ENCODE measurements at places on chromosomes 5 and 9.

DNA sequence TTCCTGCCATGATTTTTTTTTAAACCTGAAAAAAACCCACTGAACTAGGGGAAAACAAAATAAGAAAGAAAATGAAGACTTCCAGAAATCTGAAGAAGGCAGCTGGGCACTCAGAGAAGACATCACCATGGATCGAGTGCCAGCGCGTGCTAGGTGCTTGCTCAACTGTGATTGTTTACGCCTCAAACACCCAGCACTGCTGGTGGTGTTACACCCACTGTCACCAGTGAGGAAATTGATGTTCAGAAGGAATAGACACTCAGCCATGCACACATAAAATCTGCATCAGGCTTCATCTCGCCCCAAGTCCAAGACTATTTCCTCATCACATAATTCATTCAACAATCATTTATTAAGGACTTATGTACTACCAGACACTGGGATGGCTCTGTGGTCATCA lies 82.1 kb downstream of the HRH2 start:
- no peaks in the 10 kb centered on the region for H3K4me1 ChIP-seq
- DNase-seq, result no peak
- H3K27me3 ChIP-seq, result peaks cover 18% of the 10 kb centered on the region

- H3K27me3 ChIP-seq, result peaks cover 23% of the 10 kb centered on the region
- H3K4me3 ChIP-seq, result no peak overlapping the region
- no peaks in the 10 kb centered on the region for H3K4me1 ChIP-seq
- H3K36me3 ChIP-seq, result no peaks in the 10 kb centered on the region
- DNase-seq, result no peak
Measured at GRCh38 chr9:21174671-21175070, 8.2 kb upstream of the IFNA21 start.

DNA sequence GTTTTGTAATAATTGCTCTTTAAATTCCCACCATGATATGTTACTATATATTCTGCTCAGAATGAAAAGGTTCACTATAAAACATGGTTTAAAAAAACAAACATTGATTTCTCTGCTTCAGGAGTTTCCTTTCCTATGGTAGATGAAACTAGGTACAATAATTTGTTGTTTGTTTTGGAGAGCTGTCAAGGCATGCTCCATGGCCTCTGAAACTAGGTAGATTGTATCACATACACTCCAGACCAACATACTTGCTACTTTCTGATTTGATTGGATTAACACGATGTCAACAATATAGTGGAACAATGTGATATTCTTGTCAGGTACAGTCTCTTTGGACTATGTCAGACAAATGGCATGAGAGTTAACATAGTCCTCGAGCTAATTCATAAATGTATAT lies 452.7 kb upstream of the CDH9 start:
- no peak overlapping the region for H3K27ac ChIP-seq
- H3K27me3 ChIP-seq, result no peaks in the 10 kb centered on the region
- no peaks in the 10 kb centered on the region for H3K36me3 ChIP-seq
- H3K4me1 ChIP-seq, result no peaks in the 10 kb centered on the region
- no peak overlapping the region for H3K4me3 ChIP-seq

DNA sequence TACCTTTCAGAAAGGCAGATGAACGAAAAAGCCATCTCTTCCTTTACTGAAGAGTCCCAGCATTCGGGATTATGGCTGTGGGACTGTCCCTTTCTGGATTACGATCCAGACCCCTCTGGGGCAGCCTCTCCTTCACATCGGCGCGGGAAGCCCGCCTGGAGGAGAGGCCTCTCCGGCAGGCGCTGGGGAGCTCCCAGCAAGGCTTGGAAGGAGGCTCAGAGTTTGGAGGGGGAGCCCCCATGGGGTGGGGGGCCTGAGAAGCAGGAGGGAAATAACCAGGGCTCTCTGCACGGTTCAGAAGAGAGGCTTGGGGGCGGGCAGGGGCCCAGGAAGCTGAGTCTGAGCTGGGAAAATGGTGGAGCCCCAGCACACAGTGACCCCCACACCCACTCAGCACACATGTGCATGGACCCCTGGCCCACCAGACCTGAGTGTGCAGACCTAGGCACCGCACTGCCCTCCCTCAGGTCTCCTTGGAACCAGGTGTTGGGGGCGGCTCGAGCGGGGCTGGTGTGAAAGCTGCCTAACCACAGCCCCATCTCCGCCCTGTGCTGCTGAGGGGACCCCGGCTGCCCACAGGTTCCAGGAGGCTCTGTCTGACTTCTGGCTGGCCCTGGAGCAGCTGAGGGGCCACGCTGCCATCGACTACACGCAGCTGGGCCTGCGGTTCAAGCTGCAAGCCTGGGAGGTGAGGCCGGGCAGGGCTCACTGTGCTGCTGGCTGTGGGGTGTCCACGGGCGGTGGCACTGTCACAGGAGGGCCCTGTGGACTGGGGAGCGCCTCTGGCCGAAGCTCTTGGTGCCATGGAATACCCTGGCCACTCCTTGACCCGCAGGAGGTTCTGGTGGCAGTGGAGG lies 4.5 kb downstream of the NOXA1 start:
- no peaks in the 10 kb centered on the region for H3K4me1 ChIP-seq
- H3K27ac ChIP-seq, result no peak overlapping the region
- no peak for DNase-seq
- no peaks in the 10 kb centered on the region for H3K36me3 ChIP-seq
- no peak overlapping the region for H3K4me3 ChIP-seq
- peaks cover 10% of the 10 kb centered on the region for H3K27me3 ChIP-seq

DNA sequence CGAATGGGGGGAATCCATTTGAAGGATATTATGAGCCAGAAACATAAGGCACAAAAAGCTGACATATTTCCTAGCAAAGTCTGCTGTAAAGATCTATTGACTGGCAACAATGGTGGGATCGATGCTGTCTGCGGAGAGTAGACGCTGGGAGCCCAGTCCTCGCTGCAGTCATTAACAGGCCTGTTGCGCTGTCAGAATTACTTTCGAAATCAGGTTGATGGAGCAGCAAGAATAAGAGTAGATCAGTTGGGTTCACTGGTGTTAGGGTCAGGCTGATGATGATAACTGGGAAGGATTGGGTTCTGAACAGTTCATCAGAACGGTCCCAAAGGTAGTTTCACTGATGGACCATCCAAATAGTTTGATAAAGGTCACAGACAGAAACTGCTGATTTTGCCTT lies 87.1 kb downstream of the MEGF10 start:
- peaks cover 8% of the 10 kb centered on the region for H3K27me3 ChIP-seq
- no peak for DNase-seq
- H3K36me3 ChIP-seq, result no peaks in the 10 kb centered on the region
- no peaks in the 10 kb centered on the region for H3K4me1 ChIP-seq
- H3K4me3 ChIP-seq, result no peak overlapping the region

- no peaks in the 10 kb centered on the region for H3K27me3 ChIP-seq
- no peak for DNase-seq
- no peak overlapping the region for H3K4me3 ChIP-seq
- peaks cover 58% of the 10 kb centered on the region for H3K4me1 ChIP-seq
Measured at GRCh38 chr5:170250810-170251317, 18.1 kb downstream of the C5orf58 start.

DNA sequence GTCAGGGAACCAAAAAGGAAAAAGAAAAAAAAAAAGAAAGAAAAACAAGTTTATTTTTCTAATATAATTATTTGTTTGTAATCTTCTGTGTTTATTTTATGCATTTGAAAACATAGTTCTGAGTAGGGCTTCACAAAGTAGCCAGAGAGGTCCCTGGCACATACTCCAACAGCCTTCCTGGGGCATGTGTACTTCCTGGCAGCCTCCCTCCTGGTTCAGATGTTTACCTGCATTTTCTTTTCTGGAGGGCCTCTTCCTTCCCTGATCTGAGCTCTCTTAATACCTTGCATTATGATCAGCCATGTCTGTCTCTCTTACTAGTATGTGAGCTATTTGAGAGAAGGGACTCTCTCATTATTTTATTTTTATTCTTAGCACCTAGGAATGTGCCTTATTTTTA lies 361.8 kb downstream of the KDM4C start:
- H3K36me3 ChIP-seq, result peaks cover 26% of the 10 kb centered on the region
- H3K4me1 ChIP-seq, result peaks cover 18% of the 10 kb centered on the region
- H3K27me3 ChIP-seq, result no peaks in the 10 kb centered on the region
- H3K4me3 ChIP-seq, result no peak overlapping the region
- H3K27ac ChIP-seq, result no peak overlapping the region
- no peak for DNase-seq

GRCh38 chr9:91852801-91853347 lies 97.2 kb downstream of the ROR2 start:
- no peaks in the 10 kb centered on the region for H3K36me3 ChIP-seq
- peaks cover 9% of the 10 kb centered on the region for H3K27me3 ChIP-seq
- DNase-seq, result no peak
- H3K27ac ChIP-seq, result no peak overlapping the region
- peaks cover 2% of the 10 kb centered on the region for H3K4me1 ChIP-seq

DNA sequence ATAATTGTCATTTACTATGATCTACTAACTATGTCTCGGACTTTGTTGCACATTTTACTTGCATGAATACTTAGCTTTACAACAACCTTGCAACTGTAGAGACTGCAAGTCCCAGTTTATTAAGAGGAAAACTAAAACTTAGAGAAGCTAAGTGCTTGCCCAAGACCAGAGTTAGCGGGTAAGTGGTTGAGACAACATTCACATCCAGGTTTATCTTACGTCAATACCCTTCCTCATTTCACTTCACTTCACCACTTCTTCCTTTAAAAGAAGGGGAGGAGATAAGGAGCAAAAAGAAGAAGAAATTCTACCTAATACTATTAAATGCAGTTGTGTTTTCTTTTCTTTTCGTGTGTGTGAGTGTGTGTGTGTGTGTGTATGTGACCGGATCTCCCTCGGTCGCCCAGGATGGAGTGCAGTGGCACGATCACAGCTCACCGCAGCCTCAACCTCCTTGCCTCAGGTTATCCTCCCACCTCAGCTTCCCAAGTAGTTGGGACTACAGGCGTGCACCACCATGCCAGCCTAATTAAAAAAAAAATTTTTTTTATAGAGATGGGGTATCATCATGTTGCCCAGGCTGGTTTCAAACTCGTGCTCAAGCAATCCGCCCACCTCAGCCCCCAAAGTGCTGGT lies 37.4 kb downstream of the MEGF9 start:
- no peak overlapping the region for H3K27ac ChIP-seq
- DNase-seq, result no peak
- H3K27me3 ChIP-seq, result no peaks in the 10 kb centered on the region
- no peak overlapping the region for H3K4me3 ChIP-seq
- H3K36me3 ChIP-seq, result peaks cover 4% of the 10 kb centered on the region

GRCh38 chr9:93147632-93148031 lies 13.6 kb upstream of the NINJ1 start:
- H3K27me3 ChIP-seq, result no peaks in the 10 kb centered on the region
- H3K27ac ChIP-seq, result no peak overlapping the region
- no peak for DNase-seq
- H3K36me3 ChIP-seq, result peaks cover 11% of the 10 kb centered on the region
- H3K4me3 ChIP-seq, result no peak overlapping the region
- H3K4me1 ChIP-seq, result peaks cover 35% of the 10 kb centered on the region

GRCh38 chr9:110828264-110828663 lies 159.7 kb downstream of the MUSK start:
- DNase-seq, result no peak
- H3K36me3 ChIP-seq, result no peaks in the 10 kb centered on the region
- H3K27me3 ChIP-seq, result no peaks in the 10 kb centered on the region
- H3K4me1 ChIP-seq, result no peaks in the 10 kb centered on the region
- H3K4me3 ChIP-seq, result no peak overlapping the region
- no peak overlapping the region for H3K27ac ChIP-seq

DNA sequence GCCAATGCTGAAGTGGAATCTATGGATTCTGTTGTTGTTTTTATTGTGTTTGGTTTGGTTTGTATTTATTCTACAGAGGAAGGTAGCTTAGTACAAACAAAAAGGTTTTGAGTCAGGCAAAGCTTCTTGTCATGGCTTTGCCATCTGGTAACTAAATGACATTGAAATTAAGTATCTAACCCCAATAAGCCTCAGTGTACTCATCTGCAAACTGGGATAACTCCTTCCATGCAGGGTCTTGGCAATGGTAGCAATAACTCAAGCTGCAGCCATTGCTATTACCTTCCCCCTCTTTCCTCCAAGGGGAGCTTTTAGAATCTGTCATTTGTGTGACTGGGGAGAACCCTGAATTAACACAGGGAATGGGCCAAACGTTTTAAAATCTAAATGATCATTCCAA lies 79.7 kb downstream of the PLAC8L1 start:
- H3K4me3 ChIP-seq, result no peak overlapping the region
- no peaks in the 10 kb centered on the region for H3K4me1 ChIP-seq
- H3K36me3 ChIP-seq, result no peaks in the 10 kb centered on the region
- DNase-seq, result no peak
- H3K27me3 ChIP-seq, result peaks cover 4% of the 10 kb centered on the region
- H3K27ac ChIP-seq, result no peak overlapping the region

DNA sequence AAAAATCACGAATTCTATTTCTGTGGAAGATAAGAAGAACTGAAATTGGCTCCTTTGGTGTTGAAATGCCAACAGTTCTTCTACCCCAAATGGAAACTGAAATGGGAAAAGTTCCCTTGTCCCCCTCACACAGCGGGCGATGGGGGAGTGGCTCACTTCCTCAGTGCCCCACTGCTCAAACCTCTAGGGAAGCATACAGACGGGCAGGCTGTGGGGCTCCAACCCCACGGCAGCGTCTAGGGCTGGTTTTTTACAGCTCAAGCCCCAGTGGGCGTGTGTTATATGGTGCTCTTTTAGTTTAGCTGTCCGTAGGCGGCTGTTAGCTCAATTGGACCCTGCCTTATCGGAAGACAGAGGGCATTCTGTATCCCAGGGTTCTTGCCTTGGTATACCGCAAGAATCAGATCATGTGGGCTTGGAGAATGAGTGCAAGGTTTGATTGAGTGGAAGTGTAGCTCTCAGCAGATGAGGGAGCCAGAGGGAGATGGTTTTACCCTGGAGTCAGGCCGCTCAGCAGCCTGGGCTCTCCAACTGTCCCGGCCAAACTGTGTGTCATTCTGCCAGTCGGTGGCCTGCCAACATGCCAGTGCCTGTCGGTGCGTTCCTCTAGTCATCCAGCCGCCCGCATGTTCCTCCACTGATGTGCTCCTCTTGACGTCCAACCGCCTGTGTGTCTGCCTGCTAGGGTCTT lies 166.3 kb upstream of the ZNF608 start:
- no peak for DNase-seq
- H3K36me3 ChIP-seq, result no peaks in the 10 kb centered on the region
- H3K27ac ChIP-seq, result no peak overlapping the region
- no peaks in the 10 kb centered on the region for H3K4me1 ChIP-seq
- H3K27me3 ChIP-seq, result no peaks in the 10 kb centered on the region

DNA sequence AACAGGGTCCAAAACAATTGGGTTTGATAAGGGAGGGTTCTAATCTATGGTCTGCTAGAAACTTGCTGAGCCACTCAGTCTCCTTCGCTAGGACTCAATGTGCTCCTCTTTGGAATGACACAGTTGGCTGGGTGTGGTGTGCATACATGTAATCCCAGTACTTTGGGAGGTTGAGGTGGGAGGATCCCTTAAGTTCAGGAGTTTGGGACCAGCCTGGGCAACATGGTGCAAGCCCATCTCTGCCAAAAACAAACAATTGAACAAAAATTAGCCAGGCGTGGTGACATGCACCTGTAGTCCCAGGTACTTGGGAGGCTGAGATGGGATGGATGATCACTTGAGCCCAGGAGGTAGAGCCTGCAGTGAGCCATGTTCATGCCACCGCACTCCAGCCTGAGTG lies 2.7 kb upstream of the KIF4B start:
- no peaks in the 10 kb centered on the region for H3K4me1 ChIP-seq
- no peak overlapping the region for H3K27ac ChIP-seq
- H3K27me3 ChIP-seq, result peaks cover 6% of the 10 kb centered on the region
- H3K4me3 ChIP-seq, result no peak overlapping the region
- DNase-seq, result no peak

- DNase-seq, result no peak
- no peaks in the 10 kb centered on the region for H3K4me1 ChIP-seq
- H3K27me3 ChIP-seq, result peaks cover 5% of the 10 kb centered on the region
- no peak overlapping the region for H3K27ac ChIP-seq
- H3K4me3 ChIP-seq, result no peak overlapping the region
Measured at GRCh38 chr5:34674187-34674586, 18.1 kb downstream of the RAI14 start.
